Stimulated activated CD4-positive, alpha-beta T cell treated with anti-CD3 and anti-CD28 coated beads, TNF-alpha, amount 100 ng/mL, for 4 hours (primary cell): ENCODE measurements at places on chromosomes 1 and 21.

- no peak for DNase-seq
Observed at GRCh38 chr1:56986397-56986796, 20.6 kb upstream of the C8B start.

DNA sequence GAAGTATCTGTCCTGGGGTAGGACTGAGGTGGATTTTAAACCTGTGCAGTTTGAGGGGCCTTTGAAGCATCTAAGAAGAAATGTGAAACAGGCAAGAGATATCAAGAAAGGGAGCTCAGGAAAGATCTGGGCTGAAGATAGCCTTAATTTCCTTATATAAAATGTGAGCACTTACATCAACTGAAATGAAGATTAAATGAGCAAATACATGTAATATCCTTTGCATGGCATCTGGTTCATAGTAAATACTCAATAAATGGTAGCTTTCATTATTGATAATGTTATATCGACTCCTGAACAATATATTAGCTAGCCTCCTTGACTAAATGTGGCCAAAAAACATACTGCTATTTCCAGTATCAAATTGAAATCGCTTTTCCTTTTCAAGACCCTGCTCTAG, 2.5 kb downstream of the LIN9 start:
- DNase-seq = no peak

DNA sequence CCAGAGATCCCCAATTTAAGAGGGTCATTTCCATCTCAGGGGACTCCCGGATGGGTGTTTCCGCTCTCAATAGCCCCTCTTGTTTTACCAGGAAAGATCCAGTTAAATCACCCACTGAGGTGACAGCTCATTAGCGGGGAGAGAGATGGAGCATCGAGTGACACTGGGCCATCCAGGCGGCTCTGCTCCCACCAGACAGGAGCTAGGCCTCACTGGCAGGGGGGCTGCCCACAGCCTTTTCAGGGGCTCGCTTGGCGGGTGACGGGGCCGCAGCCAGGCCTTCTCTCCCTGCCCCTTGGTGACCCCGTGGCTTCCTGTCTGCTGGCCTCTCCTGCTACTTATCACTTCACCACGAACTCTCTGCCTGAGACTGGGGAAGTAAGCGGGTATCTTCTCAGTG, 26.7 kb upstream of the SPSB1 start:
- DNase-seq = no peak

- no peak for DNase-seq
Observed at GRCh38 chr1:20199403-20199802, 13.1 kb upstream of the PLA2G2C start.

DNA sequence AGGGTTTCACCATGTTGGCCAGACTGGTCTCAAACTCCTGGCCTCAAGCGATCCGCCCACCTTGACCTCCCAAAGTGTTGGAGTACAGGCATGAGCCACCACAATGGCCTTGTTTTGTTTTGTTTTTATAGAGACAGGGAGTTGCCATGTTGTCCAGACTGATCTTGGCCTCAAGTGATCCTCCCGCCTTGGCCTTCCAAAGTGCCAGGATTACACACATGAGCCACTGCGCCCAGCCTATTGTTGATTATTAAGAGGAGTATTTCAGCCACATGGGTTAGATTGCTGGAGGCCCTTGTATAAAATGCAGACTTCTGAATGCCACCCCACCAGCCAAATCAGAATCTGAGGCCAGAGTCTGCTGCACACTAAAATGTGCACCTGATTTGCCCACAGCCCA, 57.2 kb upstream of the ANGPTL1 start:
- DNase-seq = no peak

DNA sequence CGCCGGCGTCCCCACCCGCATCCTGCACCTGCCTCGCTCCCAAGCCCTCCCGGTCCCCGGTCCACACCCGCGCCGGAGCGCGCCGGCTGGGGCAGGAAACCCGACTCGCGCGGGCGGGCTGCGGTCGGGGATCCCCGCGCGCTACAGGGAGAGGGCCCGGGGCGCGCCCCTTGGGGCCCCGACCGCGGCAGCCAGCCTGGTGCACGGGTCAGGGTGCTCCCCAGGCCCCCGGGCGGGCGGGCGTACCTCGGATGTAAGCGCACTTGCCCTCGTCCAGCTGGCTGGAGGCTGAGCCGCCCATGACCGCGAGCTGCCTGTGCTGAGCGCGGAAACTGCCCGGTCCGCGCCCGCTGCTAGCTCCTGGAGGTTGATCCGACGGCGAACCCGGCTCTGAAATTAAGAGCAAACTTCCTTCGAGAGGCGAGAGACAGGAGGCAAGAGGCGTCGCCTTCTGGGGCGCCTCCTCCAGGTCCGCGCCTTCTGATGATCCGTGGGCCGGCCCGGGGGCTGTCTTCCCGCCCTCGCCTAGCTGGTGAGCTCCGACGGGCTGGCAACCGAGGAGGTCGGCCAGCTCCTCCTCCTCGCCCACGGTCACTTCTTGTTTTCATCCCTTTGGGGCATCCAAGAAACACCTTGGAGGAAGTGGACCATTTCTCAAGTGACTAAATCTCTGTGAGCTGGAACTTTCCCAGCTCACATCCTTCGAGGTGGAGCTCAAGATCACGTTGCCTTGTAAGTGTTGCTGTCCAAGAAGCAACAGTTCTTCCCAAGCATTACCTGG, at the start of gene NIBAN1:
Gene NIBAN1, minus strand, starts transcription at position 453 of the 781 bp plus-strand sequence. Its CDS starts 152 bp downstream, at position 301.
- DNase-seq = peak; percentile 38

DNA sequence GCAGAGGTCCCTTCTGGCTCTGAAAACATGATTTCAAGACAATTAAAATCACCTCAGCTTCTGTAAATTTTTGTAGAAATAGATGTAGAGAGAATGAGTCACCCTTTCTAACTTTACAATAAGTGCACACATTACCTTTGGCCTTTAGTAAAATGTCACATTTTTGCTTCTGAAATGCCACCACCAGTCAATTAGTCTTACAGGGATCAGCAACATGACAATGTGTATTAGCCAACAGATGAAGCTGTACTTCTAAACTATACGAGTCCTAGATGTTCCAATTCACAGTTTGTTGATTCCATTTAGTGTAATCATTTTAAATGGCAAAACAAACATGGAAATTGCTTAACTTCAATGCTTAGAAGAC, 23.1 kb downstream of the C21orf91 start:
- no peak for DNase-seq

- no peak for DNase-seq
Observed at GRCh38 chr1:211133393-211133835, 534 bp downstream of the KCNH1 start.

GRCh38 chr1:85146972-85147359, 53.9 kb downstream of the SYDE2 start:
- no peak for DNase-seq

DNA sequence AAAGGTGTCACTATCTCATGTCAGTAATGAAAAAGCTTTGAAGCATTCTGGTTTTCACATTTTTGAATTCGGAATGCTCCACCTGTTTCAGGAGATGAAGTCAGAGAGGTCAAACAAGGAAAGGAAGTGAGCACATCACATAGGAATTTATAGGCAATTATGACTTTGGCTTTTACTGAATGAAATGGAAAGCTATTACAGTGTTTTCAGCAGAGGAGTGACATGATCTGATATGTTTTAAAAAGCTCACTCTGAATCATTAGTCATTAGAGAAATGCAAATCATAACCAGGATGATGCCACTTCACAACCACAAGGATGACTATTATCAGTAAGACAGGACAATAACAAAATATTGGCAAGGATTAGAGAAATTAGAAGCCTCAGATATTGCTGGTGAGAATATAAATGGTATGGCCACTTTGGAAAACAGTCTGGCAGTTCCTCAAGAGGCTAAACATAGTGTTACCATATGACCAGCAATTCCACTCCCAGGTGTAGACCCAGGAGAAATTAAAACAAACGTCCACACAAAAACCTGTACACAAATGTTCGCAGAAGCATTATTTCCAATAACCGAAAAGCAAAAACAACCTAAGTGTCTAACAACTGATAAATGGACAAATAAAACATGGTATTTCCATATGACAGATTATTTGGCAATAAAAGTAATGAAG, 7.5 kb downstream of the TAF1A start:
- no peak for DNase-seq

GRCh38 chr1:116962987-116963639, 38.4 kb upstream of the CD101 start:
- DNase-seq = no peak

- no peak for DNase-seq
Observed at GRCh38 chr21:46675595-46676280, 40.3 kb downstream of the PRMT2 start.

DNA sequence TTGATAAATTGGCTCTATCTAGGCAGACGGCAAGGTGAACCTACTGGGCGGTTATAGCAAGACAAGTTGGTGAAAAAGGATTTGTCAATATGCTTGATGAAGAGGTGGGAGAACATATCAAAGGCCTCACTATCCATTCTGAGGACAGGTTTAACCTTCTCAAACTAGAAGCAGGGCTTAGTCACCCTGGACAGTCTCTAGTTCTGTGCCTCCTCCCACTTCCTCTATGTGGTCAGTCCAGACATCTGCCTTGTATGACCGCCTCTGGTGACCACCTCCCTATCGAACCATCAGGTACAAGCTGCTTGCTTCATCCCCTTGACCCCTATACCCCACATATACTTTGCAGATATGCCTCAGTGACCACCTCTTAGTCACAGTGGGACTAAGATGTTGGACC, 2.3 kb upstream of the SCYL3 start:
- DNase-seq = no peak

- no peak for DNase-seq
Observed at GRCh38 chr1:63135174-63135512, 187.2 kb upstream of the FOXD3 start.

DNA sequence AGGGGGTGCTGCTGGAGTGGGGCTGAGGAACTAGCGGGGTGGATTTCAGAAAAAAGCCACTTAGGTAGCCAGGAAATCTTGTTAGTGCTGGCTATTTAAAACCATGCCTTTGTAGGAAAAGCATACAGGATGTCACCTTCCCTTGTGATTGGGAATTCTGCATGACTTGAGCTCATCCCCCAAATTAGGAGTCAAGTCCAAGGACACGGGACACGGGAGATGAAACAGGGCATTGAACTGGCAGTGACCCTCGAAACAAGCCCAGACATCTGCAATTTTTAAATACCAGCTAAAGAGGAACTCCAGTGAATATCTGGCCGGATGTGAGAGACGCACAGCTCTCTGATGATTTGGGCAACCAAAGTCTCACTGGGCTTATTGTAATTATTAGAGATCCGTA, 32.8 kb downstream of the C2CD2 start:
- no peak for DNase-seq

- no peak for DNase-seq
Observed at GRCh38 chr1:992362-992761, 7.5 kb downstream of the HES4 start.

GRCh38 chr1:2300851-2301606, 72.9 kb downstream of the SKI start:
- peak; percentile 78 for DNase-seq

- DNase-seq = peak; percentile 83
Observed at GRCh38 chr21:41425954-41426675, at the start of gene MX1. MX1 (plus strand) TSS chr21:41426239; CDS start chr21:41432071, 5,832 bp downstream.

GRCh38 chr1:112237983-112238545, 157.9 kb upstream of the CTTNBP2NL start:
- DNase-seq = no peak

GRCh38 chr1:229023651-229024300, 247.1 kb upstream of the RAB4A start:
- DNase-seq = no peak

DNA sequence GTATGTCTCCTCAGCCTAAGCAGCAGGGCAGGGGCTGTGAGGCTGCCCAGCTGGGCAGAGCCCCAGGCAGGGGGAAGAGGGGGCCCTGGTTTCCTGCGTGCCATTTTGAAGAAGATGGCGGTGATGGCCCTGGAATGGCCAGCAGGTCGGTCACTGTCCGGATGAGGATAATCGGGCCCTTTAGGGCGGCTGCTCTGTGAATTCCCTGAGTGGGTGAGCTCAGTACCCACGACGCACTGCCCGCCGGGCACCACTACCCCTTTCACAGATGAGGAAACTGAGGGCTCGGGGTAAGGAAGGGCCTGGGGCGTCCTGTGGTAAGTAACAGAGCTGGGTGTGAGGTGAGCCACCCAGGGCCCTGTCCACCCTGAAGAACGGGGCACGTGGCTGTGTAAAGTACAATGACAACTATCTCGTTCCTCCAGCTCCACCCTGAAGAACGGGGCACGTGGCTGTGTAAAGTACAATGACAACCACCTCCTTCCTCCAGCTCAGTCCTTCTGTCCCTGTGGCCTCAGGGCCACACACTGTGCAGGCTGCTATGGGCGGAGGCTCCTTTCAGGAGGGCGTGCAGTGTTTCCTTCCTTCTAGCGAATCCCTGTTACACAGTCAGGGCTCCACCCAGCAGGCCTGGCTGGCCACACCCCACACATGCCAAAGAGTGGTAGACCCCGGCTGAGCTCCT, 23.2 kb downstream of the ITGB2 start:
- DNase-seq = no peak

- no peak for DNase-seq
Observed at GRCh38 chr21:32297449-32297848, 1.2 kb upstream of the MRAP start.

GRCh38 chr1:66999640-67000400, 54.1 kb downstream of the SLC35D1 start:
- DNase-seq = no peak

DNA sequence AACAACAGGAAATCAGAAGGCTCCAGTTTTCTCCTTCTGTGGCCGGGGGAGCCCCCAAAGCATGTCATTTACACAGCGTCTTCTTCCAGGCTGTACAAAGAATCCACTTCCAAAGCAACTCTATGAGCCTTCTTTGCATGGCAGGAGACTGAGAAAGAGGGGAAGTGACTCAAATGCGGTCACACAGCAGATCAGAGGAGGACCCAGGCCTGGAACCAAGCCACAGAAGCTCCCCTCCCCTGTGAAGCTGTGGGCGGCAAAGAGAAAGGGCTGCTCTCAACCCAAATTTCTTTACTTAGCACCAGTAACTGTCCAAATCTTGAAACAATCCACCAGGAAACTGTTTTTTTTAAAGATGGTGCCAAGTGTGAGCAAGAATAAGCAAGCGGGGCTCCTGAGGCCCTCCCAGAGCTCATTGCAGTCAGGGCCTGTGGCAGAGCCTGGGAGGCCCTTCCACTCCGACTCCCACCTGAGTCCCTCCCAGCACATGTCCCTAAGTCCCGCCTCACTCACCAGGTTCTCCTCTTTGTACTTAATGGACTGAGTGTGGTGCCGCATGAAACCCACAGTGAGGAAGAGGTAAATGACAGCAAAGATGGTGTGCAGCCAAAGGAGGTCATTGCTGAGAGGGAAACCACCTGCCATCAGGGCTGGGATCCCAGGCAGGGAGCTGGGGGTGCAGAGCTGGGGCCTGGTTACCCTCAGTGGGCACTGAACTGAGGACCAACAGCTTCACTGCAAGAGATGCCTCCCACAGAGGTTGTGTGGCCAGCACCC, 15.9 kb downstream of the TMEM63A start:
- peak; percentile 50 for DNase-seq

- no peak for DNase-seq
Observed at GRCh38 chr1:20648438-20648837, 12.7 kb downstream of the DDOST start.
